ENCODE measurements at places on chromosomes 3 and 15.
A peak's percentile ranks its signal among the peaks of the same experiment; 100 is the strongest.

DNA sequence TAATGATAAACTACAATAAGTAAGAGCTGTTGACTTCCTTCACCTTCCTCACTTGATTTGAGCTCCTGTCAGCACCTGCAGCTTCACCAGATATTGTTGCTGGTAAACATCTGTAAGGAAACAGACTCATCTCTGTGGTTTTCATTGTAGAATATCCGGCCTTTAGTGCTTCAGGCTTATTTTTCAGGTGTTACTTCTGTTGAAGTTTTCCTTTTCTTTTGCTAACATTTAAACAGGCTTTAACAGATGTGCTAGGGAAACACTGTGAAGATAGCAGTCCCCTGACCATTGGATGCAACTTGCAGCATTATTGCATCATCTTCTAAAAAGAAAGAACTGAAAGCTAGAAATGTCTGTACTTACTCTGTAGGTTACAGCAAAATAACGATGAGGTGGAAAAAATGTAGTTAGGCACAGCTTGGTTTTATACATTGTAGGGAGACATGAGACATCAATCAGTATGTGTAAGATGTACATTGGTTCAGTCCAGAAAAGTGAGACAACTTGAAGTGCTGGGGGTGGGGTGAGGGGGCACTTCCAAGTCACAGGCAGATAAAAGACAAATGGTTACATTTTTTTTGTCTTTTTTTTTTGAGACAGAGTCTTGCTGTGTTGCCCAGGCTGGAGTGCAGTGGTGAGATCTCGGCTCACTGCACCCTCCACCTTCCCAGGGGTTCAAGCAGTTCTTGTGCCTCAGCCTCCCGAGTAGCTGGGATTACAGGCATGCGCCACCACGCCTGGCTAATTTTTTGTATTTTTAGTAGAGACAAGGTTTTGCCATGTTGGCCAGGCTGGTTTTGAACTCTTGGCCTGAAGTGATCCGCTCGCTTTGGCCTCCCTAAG, 10.2 kb downstream of the EDEM1 start:
- no peak for DNase-seq

DNA sequence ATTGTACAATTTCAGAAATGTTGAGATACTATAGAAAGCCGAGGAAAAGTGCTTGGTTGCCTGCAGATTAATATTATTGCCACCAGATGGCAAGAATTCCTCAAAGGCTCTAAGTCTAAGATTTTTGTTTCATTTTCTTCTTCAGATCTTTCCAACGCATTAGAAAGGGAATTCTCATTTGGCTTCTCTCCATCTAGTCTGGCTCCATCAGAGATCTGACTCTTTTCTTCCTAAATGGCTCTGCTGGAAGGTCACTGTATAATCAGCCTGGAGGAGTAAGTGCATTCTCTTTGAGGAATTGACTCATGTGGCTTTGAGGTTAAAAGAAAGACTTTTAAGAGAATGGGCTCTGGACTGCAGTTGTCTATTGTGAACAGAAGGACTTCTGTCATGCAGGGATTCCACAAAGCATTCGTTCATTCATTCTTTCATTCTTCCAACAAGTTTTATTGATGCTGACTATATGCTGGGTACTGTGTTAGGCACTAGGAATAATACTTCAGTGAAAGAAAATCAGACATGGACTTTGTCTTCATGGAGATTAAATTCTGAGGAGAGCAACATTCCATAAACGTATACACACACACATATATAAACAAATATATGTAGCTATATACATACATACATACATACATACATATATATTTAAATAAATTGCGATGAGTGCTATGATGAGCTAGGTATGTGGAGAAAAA, 55.3 kb downstream of the SLC28A2 start:
- no peak for DNase-seq

- DNase-seq: no peak
Observed at GRCh38 chr3:16647668-16648067, 42.4 kb upstream of the DAZL start.

DNA sequence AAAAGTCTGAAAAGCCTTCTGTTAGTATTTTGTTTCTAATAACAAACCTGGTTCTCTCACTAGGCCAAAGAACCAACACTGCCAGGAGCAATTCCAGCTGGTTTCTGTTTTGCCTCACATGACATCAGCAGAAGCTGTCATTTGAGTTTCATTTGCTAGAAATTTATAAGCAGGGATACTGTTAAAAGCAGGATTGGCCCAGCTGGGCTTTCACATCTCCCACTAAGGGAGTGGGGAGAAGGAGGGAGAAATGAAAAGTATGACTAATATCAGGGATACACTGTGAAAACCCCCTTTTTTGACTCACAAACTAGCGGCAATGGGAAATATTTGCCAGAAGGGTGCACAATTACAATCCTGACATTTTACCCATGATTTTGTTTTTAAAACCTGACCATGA, 5.3 kb downstream of the CCDC80 start:
- no peak for DNase-seq

- DNase-seq: peak; percentile 94
Observed at GRCh38 chr15:20356444-20356910, 185.1 kb downstream of the GOLGA6L6 start.

GRCh38 chr3:35241236-35241635, 398.1 kb upstream of the ARPP21 start:
- DNase-seq: no peak

- DNase-seq: no peak
Observed at GRCh38 chr3:53039376-53039752, 6.5 kb downstream of the SFMBT1 start.

DNA sequence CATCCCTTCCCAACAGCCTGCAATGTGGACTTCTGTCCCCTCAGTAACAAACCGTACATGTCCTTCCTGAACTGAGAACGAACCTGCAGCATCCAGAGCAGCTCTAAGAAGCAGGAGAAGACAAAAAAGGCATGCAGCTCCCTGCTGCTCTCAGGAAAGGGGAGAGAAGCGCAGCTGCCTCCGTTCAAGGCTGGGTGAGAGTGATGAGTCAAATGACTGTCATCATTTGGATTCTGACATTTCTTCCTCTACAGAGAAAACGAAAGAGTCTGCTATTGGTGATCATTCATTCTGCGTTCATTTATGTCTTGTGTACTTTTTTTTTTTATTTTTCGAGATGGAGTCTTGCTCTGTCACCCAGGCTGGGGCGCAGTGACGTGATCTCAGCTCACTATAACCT, 677.8 kb downstream of the FHIT start:
- DNase-seq: no peak

- DNase-seq: peak; percentile 53
Observed at GRCh38 chr3:197750858-197751737, 1.4 kb downstream of the FYTTD1 start.

GRCh38 chr3:43076857-43077256, 29.0 kb downstream of the POMGNT2 start:
- DNase-seq: no peak

GRCh38 chr15:67783303-67783702, 42.0 kb upstream of the SKOR1 start:
- DNase-seq: peak; percentile 33

GRCh38 chr3:197253238-197253947, 45.0 kb downstream of the DLG1 start:
- peak; percentile 34 for DNase-seq

DNA sequence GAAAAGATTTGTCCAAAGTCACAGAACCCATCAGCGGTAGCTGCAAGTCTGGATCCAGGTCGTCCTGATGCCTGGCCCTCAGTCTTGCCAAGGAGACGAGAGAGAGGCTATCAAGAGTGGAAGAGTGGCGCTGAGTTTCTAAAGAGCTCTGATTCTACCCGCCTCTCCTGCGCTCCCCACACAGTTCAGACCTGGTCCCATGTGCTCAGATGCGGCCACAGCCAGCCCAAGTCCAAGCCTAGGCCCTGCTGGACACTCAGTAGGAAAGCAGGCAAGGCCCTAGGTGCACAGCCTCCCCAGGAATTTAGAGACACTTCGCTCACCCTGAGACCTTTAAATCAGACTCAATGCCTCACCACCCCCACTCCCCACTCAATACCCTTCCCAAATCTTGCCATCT, 32.4 kb downstream of the CCDC12 start:
- DNase-seq: no peak

GRCh38 chr15:66702787-66703539, 927 bp downstream of the SMAD6 start:
- DNase-seq: peak; percentile 45

DNA sequence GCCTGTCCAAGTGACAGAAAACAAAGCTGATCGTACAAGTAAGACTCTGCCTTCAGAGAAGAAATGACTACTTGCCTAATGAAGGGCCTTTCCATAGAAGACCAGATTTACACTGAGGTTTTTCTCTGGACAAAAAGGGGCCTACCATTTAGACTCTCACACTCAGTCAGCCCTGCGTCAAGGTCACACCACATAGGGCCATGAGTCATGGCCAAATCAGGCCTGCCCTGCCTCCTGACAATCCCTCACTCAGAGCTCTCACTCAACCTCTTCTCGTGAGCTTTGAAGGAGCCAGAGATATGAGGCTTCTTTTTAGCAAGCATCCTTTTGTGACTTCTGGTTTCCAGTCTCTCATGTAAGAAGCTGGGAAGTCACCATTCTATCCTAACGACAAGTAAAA, 68.1 kb upstream of the NMNAT3 start:
- no peak for DNase-seq

GRCh38 chr3:88433568-88433967, 283.8 kb downstream of the C3orf38 start:
- DNase-seq: no peak

GRCh38 chr15:99914723-99915122, 181.5 kb upstream of the LYSMD4 start:
- no peak for DNase-seq

GRCh38 chr15:72991026-72991425, 61.2 kb upstream of the NEO1 start:
- DNase-seq: no peak

DNA sequence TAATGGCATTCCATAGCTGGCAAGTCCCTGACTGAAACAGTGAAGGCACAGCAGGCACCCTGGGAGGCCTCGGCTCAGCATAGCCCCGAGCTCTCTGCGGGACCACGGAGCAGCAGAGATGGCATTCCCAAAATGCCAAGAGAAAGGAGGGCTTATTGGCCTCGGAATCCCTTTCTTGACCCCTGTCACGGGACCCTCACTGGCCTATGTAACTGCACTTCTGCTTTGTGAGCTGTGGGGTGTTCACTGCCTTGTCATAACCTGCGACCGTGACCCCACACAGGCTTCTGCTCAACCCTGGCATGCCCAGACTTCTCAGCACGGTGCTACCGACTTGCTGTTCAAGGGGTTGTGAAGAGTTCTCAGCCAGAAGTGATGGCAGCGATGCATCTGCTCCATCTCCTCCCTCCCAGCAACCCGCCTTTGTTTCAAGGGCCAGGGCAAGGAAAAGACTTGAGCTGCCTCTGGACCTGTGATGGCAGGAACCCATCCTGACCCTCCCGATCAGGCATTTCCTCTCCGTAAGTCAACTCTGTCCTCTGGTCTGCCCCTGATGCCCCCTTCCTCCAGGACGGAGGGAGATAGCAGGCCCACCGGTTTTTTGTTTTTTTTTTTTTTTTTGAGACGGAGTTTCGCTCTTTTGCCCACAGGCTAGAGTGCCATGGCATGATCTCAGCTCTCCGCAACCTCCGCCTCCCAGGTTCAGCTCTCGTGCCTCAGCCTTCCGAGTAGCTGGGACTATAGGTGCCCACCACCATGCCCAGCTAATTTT, 30.5 kb downstream of the EHD4 start:
- DNase-seq: no peak

DNA sequence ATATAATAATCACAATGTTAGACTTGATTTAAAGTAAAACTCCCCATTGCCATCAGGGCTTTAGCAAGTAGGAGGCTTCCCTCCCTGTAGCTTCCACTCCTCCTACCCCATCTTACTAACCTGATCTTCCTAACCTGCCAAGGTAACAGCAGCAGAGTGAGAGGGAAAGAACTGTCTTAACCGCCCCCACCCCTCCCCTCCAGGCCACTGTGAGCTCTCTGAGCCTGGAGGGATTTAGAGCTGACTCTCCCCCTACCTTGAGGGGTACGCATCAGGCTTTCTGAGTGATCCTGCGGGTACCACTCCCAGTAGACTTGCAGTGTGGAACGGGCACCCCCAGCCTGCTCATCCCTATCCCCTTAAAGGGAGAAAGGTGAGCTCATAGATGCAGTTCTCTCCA, 11.4 kb upstream of the PRSS50 start:
- no peak for DNase-seq

GRCh38 chr3:30518181-30518864, 88.1 kb upstream of the TGFBR2 start:
- DNase-seq: no peak

GRCh38 chr15:59376733-59377132, 4.1 kb upstream of the MYO1E start:
- DNase-seq: no peak

All from natural killer cell (primary cell).